ENCODE measurements at places on chromosomes 6 and 20.

GRCh38 chr6:119200512-119201175 is 122.2 kb upstream of the FAM184A start:
- no peak for DNase-seq

DNA sequence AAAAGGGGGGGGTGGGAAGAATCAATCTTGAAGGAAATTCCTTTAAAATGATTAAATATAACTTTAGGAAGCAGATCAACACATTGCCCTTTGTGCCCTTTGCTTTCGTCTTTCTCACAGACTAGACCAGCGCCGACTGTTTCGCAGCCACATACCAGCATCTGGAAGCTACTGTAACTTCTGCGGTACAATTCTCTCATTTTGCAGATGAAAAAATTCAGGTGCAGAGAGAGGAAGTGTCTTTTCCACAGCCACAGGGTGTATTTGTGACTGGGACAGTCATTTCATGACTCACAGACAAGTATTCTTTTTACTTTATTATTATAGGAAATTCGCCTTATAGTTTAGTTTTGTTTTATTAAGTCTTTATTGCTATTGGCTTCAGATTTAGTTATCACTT is 84.2 kb downstream of the UST start:
- DNase-seq, result no peak

GRCh38 chr6:148177589-148178233 is 164.9 kb upstream of the SASH1 start:
- DNase-seq, result peak; percentile 52

DNA sequence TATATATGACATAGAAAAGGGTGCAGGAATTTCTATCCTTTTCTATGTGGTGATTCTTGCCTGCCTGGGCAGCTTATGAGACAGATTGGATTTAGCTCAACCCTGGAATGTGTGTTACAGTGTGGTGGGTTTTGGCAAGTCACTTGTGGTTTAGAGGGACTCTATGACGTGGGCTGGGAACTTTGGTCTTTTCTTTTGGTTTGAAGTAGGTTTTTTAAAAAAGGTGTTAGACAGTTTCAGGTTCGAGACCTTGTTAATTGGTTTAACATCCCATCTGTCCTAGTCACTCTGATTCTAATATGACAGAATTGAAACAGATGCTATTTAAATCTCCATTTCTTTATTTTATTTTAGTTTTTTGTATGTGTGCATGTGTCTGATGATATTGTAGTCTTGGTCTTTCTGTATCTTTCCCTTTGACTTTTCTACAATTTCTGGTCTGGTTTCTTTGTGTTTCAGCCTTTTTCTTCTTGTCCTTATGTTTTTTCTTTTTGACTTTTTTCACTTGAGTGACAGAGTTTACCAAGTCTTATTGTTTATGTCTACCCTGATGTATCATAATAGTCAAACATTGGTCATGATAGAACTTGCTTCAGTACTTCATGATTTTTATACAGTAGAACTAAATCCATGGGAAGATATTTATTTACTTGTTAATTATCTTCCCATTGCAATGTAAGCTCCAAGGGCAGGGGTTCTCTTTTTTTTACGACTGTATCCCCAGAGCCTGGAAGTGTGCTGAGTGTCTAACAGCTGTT is 174.3 kb downstream of the CDKAL1 start:
- DNase-seq, result no peak

- DNase-seq, result no peak
Measured at GRCh38 chr6:131770776-131771175, 37.0 kb upstream of the ENPP1 start.

DNA sequence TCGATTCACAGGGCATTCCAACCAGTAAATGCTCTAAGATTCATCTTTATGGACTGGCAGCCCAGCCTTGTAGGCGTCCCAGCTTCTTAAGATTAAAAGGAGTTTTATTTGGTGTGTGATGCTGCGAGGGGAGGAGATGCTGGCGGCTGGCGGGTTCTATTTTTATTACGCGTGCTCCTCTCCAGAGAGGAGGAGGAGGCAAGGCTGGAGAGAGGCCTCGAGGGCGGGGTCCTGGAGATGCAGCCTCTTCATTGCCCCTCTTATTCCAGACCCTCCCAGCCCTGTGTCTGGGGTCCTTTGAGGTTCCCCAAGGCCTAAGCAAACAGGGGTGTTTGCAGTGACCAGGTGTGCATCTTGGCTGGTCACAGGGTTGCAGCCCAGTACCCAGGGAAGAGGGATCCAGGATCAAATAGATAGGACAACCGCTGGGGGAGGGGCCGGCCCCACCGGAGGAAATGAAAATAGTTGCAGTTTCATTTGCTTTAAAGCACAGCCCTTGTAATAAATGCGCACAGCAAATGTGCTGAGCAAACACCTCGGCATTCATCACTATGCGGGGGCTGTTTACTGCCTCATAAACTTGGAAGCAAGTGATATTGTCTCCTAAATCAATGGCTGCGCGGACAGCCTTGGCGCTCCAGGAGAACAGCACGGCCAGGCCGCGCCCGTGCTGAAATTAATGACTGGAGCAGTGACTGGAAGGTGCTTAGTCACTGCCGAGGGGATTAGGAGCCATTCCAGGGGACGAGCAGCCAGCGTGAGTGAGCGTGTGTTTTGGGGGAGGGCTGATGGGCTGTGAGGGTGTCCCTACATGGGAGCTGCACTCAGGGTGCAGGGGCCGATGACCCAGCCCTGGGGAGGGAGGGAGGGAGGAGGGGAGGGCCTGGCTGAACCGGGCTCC is 83.0 kb downstream of the TMEM242 start:
- no peak for DNase-seq

Measured in BE2C (cell line).